ENCODE measurements at places on chromosomes 5 and 9.
A peak's percentile ranks its signal among the peaks of the same experiment; 100 is the strongest.

GRCh38 chr9:88388203-88388885, at the start of gene SPIN1:
Gene SPIN1, plus strand, starts transcription at chr9:88388444. Its CDS starts 38,096 bp downstream, at chr9:88426540.
- DNase-seq: peak; percentile 98

GRCh38 chr9:21549251-21549765, 67.2 kb upstream of the IFNE start:
- DNase-seq: no peak

DNA sequence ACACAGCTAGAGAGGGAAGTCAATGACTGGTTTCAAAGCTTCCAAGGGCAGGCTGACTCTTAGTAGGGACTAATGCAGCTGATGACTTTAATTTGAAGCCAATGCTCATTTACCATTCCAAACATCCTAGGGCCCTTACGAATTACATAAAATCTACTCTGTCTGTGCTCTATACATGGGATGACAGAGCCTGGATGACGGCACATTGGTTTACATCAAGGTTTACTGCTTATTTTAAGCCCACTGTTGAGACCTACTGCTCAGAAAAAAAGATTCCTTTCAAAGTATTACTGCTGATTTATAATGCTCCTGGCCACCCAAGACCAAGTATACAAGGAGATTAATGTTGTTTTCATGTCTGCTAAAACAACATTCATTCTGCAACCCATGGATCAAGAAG, 74.1 kb downstream of the DAP start:
- DNase-seq: no peak

DNA sequence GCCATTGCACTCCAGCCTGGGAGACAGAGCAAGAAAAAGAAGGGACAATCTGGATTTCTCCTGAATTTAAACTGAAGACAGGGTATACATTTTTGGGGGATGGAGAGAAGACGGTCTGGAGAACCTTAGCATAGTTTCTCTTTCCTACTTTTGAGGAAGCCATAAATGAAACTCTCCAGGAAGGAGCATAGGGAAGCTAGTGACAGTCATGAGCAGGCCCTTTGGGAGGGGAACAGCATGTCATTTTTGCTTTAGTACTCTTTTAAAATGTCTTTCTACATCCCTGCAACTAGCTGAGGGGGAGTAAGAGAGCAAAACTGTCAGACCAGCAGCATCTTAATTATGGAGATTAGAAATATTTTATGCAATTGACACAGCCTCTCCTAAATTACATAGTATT, 8.2 kb upstream of the SLC44A1 start:
- DNase-seq: peak; percentile 67

DNA sequence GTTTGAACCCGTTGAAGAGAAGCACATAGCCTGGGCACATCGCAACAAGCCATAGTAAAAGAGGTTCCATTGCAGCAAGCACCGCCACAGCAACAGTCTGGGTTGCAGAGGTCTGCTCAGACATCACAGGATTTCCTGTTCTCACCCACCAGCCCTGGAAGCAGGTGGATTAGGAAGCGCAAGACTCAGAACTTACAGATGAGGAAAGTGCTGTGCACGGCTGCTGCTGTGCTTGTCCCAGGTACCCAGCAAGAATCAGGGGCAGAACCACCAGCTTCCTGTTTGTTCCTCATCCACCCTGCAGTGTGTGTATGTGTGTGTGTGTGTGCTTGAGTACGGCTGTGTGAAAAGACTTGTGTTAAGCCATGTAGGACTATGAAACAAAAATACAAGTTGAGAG, 124.7 kb upstream of the IRX2 start:
- DNase-seq: no peak

DNA sequence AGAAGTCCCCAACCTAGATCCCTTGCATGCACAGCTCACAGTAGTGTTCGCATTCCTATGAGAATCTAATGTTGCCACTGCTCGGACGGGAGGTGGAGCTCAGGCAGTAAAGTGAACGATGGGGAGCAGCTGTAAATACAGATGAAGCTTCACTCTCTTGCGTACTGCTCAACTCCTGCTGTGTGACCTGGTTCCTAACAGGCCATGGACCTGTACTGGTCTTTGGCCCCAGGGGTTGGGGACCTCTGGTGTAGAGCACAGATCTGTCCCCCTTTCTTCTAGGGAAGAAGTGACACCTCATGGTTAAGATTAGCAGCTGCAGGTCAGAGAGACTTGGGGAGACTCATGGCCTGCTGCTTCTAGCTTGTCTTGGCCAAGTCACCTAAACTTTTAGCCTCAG, 7.1 kb downstream of the ARHGEF28 start:
- no peak for DNase-seq

DNA sequence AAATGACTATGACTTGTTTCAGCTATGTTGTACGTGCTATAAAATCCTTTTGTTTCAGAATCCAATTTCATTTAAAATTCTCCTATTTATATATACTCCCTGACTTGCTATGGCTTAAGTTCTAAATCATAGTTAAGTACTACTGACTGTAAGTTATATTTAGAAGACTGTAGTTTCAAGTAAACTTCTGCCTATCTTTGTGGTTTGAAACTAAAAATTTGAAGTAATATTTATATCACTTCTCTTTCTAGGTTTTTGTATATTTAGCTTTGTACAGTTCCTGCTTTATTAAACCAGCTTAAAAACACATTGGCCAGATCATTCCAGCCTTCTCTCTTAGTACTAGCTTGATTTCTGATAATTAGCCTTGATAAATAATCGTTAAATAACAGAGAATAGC, 196.3 kb downstream of the MLLT3 start:
- no peak for DNase-seq

GRCh38 chr5:43225649-43226245, 33.7 kb downstream of the NIM1K start:
- DNase-seq: no peak

DNA sequence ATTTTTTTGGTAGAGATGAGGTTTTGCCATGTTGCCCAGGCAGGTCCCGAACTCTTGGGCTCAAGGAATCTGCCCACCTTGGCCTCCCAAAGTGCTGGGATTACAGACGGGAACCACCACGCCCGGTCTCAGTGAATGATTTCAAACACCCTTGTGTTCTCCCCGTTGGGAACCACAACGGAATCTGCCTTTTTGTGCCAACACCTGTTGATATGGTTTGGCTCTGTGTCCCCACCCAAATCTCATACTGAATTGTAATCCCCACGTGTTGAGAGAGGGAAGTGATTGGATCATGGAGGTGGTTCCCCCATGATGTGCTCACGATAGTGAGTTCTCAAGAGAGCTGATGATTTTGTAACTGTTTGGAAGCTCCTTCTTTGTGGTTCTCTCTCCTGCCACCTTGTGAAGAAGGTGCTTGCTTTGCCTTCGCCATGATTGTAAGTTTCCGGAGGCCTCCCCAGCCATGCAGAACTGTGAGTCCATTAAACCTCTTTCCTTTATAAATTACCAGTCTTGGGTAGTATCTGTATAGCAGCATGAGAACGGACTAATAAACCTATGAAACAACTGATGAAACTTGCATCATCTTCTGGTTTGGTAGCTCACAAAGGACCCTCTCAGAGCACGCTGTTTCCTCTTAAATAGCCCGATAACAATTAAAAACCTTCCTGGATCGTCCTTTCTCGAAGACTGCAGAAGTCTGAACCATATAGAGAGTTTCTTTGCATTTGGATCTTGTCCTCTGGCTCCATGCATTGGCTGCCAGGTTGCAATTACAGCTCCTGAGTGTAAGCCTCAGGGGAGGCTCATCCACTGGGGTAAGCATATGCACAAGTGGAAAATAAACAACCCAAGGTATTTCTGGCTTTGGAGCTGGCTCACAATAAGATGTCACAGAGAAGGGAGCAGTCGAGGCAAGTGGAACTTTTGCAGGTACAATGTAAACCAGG, 91.5 kb downstream of the SPRY4 start:
- no peak for DNase-seq

GRCh38 chr5:137761566-137761965, 7.4 kb upstream of the HNRNPA0 start:
- no peak for DNase-seq

- peak; percentile 15 for DNase-seq
Observed at GRCh38 chr5:96384353-96384752, 48.7 kb downstream of the PCSK1 start.

DNA sequence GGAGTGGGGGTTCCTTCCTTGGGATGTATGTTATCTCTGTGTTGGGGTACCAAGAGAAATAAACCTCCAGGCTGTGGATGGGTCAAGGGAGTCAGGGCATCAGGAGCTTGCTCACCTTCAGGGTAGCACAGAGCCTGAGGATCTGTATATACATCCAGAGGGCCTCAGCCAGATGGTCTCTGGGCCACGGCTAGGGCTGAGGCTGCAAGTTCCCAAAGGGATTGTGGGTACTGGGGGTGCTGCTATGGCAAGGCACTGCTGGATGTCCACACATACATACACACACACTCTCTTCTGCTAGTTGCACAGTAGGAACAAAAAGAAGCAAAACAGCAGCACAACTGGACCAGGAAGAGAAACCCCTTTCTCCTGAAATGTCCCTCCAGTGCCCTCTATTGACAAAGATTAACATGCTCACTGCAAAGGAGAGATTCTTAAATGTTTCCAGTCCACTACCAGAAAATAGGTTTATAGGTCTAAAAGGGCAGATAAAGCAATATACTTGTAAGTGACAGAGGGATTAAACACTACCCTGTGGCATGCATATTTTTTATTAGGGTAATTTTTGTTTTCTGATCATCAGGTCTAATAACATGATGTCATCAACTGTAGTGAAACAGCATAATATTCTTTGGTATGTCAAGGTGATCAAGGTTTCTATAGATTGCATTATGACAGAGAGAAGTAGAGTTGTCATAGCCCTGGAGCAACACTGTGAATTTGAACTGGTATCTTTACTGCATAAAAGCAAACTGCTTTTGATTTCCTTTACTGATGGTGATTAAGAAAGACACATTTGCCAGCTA, 56.3 kb upstream of the KCNN2 start:
- DNase-seq: no peak

DNA sequence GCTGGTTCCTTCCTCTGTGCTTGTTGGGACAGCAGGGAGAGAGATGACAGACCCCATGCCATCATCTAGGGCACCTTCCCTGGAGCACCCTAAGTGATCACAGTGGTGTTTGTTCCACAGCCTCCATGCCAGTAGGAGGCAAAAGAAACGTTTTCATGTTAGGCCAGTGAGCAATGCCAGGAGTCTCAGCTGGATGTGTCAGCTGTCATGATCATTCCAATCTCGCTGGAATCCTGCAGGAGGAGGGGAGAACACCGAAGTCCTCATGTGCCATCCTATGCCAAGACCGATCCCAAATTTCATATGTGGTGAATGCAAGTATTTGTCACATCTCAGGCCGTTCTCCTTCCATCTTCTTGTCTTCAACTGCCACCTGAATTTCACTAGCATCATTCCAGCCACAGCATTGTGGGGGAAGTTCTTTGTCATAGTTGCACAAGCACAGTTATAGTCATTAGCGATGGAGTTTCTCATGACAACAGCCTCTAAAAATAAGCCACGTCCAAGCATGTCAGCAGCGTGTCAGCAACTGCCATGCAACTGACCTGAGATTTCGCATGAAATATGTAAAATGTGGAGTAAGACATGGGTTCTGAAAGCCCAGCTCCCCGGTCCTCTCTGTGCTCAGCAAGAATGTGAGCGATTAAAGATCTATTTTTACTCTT, 97.2 kb upstream of the DNAH5 start:
- peak; percentile 40 for DNase-seq

DNA sequence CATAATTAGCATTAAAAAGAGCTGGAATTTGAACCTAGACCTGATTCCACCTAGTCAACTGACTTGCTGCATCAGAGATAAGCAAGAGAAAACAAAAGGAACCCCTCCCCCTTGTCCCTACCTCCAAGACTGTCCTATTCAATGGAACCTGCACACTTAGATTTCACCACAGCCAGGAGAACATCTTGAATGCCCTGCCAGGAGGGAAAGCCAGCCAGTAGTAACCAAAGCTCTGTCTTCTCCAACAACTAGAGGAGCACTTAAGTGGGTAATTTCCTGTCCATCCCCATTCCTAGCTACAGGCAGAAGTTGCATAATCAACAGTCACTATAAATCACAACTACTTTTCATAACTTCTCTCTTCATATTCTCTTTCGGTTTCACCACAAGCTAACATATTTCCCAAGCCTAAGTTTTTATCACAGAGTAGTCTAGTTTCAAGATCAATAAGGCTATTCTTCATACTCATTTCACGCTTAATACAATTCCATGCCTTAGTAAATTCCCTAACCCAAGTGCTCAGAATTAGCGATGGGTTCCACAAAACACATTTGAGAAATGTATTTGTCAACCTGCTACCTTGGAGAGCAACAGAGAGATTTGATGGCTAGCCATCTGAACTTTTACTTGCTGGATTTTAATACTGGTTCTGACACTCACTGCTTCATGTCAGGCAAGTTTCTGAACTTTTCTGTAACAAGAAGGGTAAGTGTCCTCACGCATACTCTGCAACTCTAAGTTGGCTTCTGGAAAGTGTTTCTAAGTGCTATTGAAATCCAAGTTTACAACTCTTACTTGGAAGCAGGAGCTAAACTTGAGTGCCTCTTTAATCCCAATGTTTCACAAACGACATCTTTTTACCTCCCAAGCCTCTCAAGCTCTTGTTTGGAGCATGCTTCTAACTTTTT, 2.0 kb downstream of the DENND1A start:
- peak; percentile 88 for DNase-seq

- DNase-seq: no peak
Observed at GRCh38 chr9:78031444-78031892, at the start of gene GNAQ. Gene GNAQ, minus strand, starts transcription at chr9:78031811. Its CDS starts 576 bp downstream, at chr9:78031235.

DNA sequence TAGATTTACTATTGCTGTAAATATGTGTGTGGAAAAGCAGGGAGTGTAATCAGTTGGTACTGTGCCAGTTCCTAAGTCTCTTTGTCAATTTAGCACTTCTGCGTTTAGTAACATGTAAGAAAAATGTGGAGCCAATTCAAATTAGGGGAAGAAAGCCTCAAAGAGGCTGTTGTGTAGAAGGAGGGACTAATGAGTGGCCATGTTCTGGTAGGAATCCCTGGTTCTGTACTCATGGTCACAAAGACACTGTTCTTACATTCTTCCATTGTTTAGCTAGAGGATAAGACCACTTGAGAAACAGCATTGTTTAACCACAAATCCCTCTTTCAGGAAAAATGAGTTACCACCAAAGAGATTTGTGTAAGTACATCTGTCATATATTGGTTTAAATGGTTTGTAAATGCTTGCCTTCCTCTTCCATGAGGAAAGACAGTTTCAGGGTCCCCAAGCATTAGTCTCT, 14.9 kb downstream of the ARHGEF28 start:
- no peak for DNase-seq
